Left lobe of liver (tissue), 2 donors: ENCODE measurements at places on chromosomes 11 and 22. TPM values are rescaled to one million over a fixed set of nuclear protein-coding genes. Genes with fewer than 3 reads are reported as not detected.
A peak's percentile ranks its signal among the peaks of the same experiment; 100 is the strongest.

The P2RY6 gene
- 0.25 TPM for total RNA-seq

- no peak for DNase-seq
Measured at GRCh38 chr11:121321614-121322243, 29.2 kb downstream of the SC5D start.

The LRRC55 gene
- 0.13 TPM for total RNA-seq

DNA sequence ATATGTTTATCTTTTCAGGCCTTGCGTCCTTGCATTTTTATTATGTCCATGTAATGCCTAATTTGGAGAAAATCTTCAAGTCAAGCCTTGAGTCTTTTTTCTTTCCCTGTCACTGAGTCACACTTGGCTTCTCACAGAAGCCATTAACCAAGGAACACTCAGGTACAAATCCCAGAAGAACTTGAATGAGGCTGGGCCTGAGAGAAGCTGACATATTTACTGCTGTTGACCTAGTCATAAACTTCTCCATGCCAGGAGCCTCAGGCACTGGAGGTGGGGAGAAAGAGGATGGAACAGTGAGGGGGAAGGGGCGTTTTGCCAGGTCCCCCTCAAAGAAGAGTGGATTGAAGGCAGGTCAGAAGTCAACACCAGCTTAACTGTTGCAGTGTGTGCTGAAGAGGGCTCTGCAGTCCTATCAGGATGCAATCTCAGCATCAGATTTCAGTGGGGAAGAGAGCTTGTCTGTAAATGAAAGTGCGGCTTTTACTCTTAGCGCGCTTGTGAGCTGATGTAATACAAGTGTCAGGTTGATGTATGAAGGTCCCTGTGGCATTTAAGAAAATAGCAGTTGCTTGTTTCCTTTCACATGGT lies 526.0 kb downstream of the ETS1 start:
- no peak for DNase-seq

GRCh38 chr11:47869544-47870393 lies 21.6 kb upstream of the NUP160 start:
- no peak for DNase-seq

- DNase-seq, result no peak
Measured at GRCh38 chr11:119338318-119338890, 2.3 kb downstream of the C1QTNF5 start.

GRCh38 chr11:128931668-128932067 lies 11.0 kb downstream of the TP53AIP1 start:
- no peak for DNase-seq

GRCh38 chr22:36454916-36455570 lies 26.4 kb downstream of the TXN2 start:
- peak; percentile 95 for DNase-seq

GRCh38 chr11:41379084-41379483 lies 80.4 kb downstream of the LRRC4C start:
- no peak for DNase-seq

The KLHL22 gene
- 13.3 TPM for total RNA-seq

GRCh38 chr22:24831687-24832086 lies 25.7 kb downstream of the SGSM1 start:
- DNase-seq, result no peak

GRCh38 chr11:3218483-3219280 lies at the start of gene MRGPRG:
MRGPRG (minus strand) TSS chr11:3218813; CDS start chr11:3218813, 0 bp downstream.
- DNase-seq, result no peak

- DNase-seq, result peak; percentile 71
Measured at GRCh38 chr22:36277482-36278291, 24.8 kb downstream of the APOL1 start.

- DNase-seq, result no peak
Measured at GRCh38 chr11:44176546-44177213, 81.2 kb downstream of the EXT2 start.

- no peak for DNase-seq
Measured at GRCh38 chr11:29963796-29964195, 53.0 kb downstream of the KCNA4 start.

The MYO18B gene
- total RNA-seq, result not detected

GRCh38 chr11:63603180-63603518 lies 11.1 kb downstream of the PLAAT3 start:
- no peak for DNase-seq

The GCAT gene
- 49.6 TPM for total RNA-seq

The GGT1 gene
- 166 TPM for total RNA-seq

- DNase-seq, result no peak
Measured at GRCh38 chr11:123426789-123427188, 3.3 kb upstream of the GRAMD1B start.

DNA sequence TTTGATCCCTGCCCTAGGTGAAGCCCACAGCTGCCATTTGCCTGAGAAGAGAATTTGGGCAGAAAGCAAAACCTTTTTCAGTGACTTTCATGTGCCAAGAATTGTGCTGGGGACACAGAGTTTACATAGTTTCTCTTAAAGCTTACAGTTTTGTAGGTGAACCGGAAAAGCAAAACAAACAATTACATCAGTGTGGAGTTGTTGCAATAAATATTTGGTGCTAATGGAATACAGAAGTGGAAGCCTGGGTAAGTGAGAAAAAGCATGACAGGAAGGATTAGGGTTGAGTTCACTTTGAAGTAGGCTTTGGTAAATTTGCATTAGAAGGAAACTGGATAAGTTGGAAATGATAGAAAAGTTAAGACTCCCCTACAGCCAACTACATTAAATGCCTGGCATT lies 82.7 kb downstream of the RASSF10 start:
- no peak for DNase-seq

- no peak for DNase-seq
Measured at GRCh38 chr22:35598396-35598710, 18.8 kb downstream of the MB start.

The ANO3 gene
- total RNA-seq, result 2.6 TPM

DNA sequence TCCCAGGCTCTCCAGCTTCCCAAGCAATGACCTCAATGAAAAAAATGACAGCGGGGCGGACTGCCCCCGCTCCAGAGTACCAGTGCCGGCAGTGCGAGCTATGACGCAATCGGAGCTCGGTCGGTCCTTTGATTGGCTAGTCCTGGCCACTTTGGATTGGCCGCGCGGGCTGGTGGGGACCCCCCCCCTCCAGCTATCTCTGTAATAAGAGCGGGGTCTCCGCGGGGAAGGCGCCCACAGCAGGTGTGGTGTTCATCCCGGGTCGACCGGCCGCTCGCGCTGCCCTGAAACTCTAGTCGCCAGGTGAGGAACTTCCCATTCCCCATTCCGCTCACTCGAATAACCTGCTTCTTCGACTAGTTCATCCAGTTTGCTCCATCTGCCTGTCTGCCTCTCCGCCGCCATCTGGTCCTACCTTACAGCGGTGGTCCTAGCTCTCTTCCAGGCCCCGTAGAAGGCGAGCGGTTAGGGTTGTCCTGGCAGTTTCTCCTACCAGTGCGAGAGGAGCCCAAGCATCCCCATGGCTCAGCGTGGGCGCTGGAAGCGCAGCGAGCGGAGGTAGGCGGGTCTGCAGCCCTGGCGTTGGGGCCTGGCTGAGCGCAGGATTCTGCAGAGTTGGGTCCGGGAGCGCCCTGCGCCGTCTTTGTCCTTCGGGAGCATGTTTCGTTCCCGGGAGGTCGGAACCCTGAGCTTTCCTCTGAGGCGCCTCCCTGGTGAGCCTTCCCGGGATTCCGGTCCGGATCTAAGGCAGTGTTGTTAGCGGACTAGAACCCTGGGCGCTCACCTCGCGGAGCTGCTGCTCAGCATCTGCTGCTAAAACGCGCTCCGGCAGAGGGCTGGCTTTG lies at the start of gene CALCB:
CALCB (plus strand) TSS at position 233 of the 845 bp plus-strand sequence. CDS start 1,126 bp downstream, outside the sequence.
- no peak for DNase-seq

GRCh38 chr11:62664405-62665074 lies 470 bp downstream of the C11orf98 start:
- no peak for DNase-seq

The FUT4 gene
- total RNA-seq, result 1.2 TPM

The MALAT1 gene
- 2,761 TPM for total RNA-seq

GRCh38 chr11:120222916-120223315 lies 12.1 kb downstream of the OAF start:
- no peak for DNase-seq

GRCh38 chr11:102792604-102793003 lies 5.4 kb downstream of the MMP1 start:
- DNase-seq, result no peak

The ELMOD1 gene
- total RNA-seq, result 1.3 TPM

GRCh38 chr11:565921-566509 lies 5.2 kb downstream of the RASSF7 start:
- DNase-seq, result no peak

The ARHGAP32 gene
- total RNA-seq, result 10.7 TPM

DNA sequence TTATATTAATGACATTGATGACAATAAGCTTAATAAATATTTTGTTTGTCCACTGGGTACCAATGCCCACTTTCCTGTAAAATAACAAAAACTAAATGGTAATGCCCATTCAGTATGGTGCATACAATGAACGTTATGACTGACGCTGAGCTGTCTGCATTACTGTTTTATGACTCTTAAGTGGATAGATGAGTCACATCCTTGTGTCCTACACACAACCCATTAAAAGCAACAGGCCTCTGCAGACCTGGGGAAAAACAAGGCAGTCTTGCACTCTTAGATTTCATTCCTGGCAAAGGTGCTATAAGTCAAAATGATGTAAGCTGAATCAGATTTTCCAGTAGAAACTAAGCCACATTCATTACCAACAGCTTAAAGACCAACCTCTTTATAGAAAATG lies 176.3 kb upstream of the TMEM45B start:
- no peak for DNase-seq

GRCh38 chr22:22897947-22898346 lies 10.3 kb downstream of the IGLL5 start:
- no peak for DNase-seq

DNA sequence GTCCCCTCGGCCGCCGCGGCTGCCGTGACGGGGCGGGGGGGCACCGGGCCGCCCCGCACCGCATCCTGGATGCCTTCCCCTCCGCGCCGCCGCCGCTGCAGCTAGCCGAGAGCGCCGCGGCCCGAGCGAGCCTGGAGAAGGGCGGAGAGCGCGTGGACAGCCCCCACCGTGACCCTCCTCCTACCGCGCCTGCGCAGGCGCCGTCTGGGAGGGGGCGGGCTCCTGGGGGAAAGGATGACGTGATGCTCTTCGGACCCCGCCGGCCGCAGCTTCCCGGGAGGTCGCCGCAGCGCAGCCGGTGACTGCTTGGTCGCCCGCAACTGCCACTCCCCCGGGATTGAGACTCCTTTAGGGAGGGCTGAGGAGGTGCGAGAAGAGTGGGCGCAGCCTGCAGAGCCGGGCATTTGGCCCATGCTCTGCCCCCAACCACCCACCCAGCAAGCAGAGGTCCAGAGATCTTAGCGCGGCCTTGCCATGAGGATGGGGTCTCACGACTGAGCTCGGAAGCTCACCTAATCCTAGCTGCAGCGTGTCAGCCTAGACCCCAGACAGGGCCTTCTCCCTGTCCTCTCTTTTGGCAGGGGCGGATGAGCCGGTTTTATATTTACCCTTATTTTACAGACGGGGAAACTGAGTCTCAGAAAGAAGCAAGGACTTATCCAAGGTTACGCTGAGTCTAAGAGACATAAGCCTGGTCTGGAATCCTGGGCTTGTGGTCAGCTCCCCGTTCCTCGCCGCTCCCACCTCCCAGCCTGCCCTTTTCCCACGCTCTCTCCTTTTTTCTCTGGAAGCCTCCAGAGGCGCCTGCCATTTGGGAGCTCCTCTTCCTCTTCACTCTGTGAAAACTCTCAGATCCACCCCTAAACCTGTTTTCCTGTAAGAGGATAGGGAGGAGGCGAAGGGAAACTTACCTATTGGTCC lies at the start of gene DENND5A:
DENND5A (minus strand) TSS at position 140 of the 921 bp plus-strand sequence. CDS start 281 bp downstream, outside the sequence.
- peak; percentile 90 for DNase-seq

The OR5B21 gene
- not detected for total RNA-seq

The JAML gene
- 1.9 TPM for total RNA-seq

GRCh38 chr11:11296434-11296833 lies 56.6 kb downstream of the CSNK2A3 start:
- no peak for DNase-seq

GRCh38 chr11:57735619-57736298 lies 5.5 kb upstream of the SELENOH start:
- no peak for DNase-seq

GRCh38 chr11:45948356-45948755 lies 25.9 kb downstream of the LARGE2 start:
- no peak for DNase-seq

DNA sequence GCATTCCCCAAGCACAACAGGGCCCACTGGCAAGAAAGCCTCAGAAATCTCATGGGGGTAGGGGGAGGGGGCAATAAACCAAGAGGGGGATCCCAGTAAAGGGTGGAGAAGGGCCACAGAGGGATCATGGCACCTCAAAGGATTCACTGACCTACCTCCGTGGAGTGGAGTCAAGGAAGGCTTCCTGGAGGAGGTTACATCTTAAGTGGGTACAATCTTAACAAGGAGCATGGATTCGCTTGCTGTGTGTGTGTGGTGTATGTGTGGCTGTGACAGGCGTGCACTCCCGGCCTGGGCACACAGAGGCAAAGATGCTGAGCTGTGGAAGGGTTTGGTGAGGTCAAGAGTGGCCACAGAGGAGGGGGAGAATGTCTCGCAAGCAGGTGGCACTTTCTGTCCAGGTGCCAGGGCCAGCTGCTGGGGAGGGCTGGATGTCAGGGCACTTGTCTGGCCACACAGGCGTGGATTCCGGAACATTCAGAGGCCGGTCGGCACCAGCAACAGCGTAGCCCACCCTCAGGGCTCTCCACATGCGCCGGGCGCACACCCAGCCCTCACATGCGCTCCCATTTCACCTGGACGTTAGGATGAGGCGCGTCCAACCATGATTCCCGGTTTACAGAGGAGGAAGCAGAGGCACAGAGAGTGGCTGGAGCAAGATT lies 43.3 kb downstream of the WNT7B start:
- no peak for DNase-seq

The ACAD8 gene
- 25.7 TPM for total RNA-seq

GRCh38 chr11:40597546-40598113 lies 861.8 kb downstream of the LRRC4C start:
- DNase-seq, result no peak

- DNase-seq, result no peak
Measured at GRCh38 chr22:36673821-36674220, 29.7 kb downstream of the CACNG2 start.

DNA sequence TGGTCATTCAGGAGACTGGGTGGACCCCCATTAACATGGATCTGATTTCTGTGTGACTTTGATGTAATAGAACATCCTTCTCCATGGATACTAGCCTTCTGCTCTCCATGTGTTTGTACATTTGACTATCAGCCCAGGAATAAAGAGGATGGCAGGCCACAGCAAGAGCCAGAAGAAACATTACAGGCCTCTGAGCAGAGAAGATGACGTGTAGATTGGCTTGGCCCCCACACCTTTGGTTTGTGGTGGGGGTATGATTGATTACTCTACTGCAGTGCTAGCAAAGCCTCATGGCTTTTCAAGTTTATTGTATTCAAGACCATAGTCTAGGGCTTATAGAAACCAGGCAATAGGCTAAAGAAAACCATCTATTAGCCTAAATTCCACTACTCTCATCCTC lies 77.0 kb downstream of the GRAMD1B start:
- DNase-seq, result no peak

GRCh38 chr11:119222308-119222707 lies 16.2 kb downstream of the CBL start:
- no peak for DNase-seq

- peak; percentile 53 for DNase-seq
Measured at GRCh38 chr11:4626207-4627099, 10.8 kb upstream of the OR51D1 start.
